Stimulated activated CD8-positive, alpha-beta memory T cell treated with anti-CD3 and anti-CD28 coated beads, Interleukin-15, amount 100 ng/mL, for 48 hours (primary cell): ENCODE measurements at places on chromosomes 7 and 10.
A peak's percentile ranks its signal among the peaks of the same experiment; 100 is the strongest.

GRCh38 chr7:2510909-2511768 lies 8.4 kb upstream of the LFNG start:
- DNase-seq = no peak

GRCh38 chr10:100327007-100327717 lies 2.9 kb downstream of the PKD2L1 start:
- DNase-seq = no peak

- DNase-seq = no peak
Observed at GRCh38 chr7:40916813-40917212, 782.0 kb downstream of the SUGCT start.

- no peak for DNase-seq
Observed at GRCh38 chr7:92306153-92306552, 60.4 kb downstream of the ANKIB1 start.

GRCh38 chr10:28295336-28295735 lies 7.5 kb downstream of the MPP7 start:
- DNase-seq = no peak

GRCh38 chr10:16809074-16809718 lies 8.0 kb downstream of the RSU1 start:
- DNase-seq = peak; percentile 26

DNA sequence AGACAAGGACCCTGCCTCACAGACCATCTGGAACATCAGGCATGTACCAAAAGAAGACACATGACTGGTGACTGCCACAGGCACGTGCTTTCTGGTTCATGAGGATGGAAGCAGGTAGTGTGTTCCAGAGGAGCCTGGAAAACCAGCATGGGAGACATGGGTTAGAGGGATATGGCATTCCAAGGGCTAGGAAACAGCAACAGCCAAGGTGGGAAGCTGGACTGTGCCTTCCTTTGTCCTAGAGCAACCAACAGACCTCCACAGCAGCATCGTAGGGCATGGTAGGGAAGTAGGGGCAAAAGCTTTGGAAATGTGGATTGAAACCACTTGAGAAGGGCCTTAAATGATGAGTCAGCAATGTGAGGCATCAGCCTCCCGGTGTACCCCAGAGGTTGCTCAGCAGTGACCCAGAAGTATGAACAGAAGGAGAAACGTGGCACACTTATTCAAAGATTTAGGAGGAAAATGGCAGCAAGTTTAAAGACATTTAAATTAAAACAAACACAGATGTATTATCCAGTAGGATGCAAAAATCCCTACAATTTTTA lies 51.0 kb downstream of the PRLHR start:
- no peak for DNase-seq

DNA sequence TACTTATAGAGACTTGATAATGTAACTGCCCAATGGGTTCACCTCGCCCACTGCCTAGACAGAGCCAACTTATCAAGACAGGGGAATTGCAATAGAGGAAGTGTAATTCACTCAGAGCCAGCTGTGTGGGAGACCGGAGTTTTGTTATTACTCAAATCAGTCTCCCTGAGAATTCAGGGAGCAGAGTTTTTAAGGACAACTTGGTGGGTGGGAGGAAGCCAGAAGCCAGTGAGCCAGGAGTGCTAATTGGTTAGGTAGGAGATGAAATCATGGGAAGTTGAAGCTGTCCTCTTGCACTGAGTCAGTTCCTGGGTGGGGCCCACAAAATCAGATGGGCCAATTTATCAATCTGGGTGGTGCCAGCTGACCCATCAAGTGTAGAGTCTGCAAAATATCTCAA lies 20.1 kb upstream of the C7orf33 start:
- no peak for DNase-seq

DNA sequence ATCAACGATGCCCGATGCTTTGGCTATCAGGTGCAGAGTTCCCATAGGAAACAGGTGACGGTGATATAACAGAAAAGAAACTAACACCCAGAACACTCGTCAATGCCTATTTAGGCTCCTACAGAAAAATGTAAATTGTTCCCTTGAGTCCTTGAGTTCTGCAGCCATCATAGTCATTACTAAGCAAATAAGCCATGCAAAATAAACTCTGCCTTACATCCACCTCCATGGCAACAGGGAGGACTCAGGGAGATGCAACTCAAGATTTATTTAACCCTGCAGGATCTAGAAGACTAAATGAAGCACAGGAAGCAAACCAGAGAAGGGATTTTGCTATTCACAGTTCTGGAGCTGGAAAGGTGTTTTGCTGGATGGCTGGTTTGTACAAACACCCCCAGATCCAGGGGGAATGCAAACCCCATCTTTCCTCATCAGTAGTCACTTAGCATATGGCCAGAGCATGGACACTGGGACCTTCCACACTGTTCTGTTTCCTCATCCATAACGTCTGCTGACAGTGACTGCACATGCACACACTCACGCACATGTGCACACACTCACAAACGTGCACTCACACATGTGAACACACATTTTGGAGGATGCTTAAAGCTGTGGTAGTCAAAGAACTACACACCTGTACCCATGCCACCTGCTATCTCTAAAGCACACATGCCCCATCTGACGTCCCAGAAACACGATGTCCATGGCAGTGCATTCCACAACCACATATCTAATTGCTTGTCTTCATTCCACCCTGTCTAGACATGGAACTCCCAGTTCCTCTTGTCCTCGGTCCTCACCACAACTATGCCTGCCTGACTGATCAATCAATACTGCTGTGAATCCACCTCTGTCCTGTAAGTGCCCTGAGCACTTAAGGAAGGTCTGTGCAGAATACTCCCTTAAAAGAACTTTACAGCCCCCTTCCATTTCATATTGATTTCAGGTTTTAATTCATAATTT lies 178.2 kb downstream of the COBL start:
- no peak for DNase-seq

DNA sequence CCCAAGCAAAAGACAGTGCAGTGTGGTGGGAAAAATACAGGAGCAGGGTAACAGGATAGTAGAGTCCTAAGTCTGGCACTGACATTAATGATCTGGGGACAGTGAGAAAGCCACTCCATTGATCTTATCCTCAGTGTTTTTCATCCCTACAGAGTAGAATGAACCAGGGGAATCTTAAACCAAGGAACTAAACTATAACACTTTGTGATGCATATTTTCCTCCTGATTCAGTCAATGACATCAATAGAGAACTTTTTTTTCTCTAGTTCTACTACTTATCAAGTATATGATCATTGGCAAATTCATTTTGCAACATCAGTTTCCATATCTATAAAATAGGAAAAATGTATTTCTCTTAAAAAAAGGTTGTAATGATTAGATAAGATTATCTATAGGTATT lies 151.1 kb downstream of the TMEM26 start:
- no peak for DNase-seq
